ENCODE measurements at places on chromosomes 6 and 20. TPM values are rescaled to one million over a fixed set of nuclear protein-coding genes. Genes with fewer than 3 reads are reported as not detected.
A peak's percentile ranks its signal among the peaks of the same experiment; 100 is the strongest.

GRCh38 chr6:106496823-106497222 is 132.5 kb downstream of the RTN4IP1 start:
- no peak for DNase-seq

Gene THEMIS
- 0.08 TPM for total RNA-seq

GRCh38 chr20:32984196-32984595 is 20.0 kb downstream of the SUN5 start:
- no peak for DNase-seq

DNA sequence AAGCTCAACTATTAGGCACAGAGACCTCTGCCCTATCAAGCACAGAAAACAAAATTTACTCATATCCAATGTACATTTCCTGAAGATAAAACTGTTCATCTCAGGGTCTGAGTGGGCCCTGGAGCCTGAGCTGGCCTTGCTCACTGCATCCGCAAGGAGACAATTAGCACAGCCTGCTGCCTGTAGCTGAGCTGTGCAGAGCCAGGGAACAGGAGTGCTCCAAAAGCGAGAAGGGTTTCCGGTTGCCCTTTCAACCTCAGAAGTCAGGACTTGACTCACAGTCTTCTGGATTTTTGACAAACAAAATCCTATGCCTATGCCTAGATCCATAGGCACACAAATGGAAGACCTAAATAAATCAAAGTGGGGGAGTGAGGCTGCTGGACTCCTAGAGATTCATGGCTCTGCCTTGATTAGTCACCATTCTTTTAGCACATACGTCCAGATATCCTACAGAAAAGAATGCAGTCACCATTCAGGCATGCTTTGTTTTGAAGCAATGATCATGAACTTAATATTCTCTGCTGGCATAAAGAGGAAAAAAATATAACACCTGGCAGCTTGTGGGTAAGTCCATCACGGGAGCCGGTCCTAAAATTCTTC is 73.5 kb downstream of the BFSP1 start:
- no peak for DNase-seq

Gene SNAP91
- total RNA-seq = 1.4 TPM

Gene MUC22
- not detected for total RNA-seq

DNA sequence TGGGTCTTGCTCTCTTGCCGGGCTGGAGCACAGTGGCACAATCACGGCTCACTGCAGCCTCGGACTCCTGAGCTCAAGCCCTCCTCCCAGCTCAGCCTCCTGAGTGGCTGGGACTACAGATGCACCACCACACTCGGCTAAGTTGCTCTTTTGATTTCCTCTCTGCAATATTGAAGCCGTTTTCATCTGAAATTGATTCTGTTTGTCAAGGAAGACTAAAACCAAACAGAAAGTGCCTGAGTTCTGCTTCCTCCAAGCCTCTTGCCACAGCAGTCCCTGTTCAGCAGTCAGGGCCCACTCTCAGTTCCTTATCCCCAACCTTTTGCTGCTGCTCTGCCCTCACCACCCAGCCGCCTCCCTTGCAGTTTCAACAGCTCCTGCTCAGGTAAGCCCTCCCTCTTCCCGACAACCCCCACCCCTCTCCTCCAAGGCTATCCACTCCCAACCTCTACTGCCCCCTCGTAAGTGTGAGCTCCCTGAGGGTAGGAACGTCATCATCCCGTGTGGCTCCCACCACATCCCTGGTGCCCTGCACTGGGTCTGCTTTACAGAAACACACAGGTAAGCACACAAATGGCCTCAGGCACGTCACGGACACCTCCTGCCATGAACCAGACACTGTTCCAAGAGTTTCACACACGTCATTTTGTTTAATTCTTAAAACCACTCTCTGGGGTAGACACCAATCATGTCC is 70.7 kb upstream of the TAB2 start:
- DNase-seq = peak; percentile 31

DNA sequence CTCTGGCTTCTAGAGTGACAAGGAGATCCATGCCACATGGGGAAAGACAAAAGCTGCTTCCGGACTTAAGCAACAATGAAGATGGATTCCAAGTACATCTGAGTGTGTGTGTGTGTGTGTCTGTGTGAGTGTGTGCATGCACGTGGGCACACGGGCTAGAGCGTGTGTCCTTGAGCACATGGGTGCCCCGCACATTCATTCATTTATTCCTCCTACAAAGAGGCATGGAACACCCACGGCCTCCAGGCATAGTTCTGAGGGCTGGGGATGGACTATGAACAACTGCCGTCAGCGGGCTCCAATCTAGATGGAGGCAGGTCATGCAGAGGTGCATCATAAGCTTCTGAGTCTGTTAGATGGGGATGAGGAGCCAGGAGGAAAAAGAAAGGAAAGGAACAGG is 49.1 kb downstream of the GRM4 start:
- DNase-seq = no peak

Gene STK38
- total RNA-seq = 31.6 TPM
